ENCODE measurements at places on chromosomes 4 and X.

DNA sequence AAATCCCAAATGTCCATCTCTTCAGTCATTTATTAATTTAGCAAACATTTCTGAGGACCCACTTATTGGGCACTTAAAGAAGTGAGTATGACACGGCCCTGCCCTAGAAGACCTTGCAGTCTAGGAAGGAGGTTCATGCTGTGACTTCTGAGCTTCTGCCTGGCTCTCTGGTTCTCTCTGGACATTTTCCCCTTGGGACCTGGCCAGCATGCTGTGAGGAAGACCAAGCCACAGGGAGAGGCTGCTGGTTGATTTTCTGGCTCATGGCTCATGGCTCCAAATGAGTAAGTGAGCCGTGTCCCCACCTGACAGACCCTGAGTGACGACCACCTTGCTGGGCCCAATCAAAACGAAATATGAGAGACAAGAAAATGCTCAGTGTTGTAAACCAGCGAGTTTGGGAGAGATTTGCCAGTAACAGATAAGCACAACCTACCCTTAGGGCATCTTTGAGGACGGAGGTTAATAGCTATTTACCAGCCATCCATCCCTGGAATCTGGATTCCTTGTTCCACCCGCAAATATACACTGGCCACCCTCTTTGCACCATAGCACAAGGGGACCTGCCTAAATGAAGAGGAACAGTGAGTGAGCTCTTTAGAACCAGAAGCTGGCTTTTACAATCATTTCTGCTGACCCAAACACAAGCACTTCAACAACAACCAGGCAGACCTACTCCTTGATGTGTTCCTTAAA is 876 bp downstream of the MPP1 start:
- no peak for DNase-seq

GRCh38 chr4:27023366-27023765 is 162.7 kb downstream of the STIM2 start:
- DNase-seq: no peak

- no peak for DNase-seq
Measured at GRCh38 chrX:77779695-77780094, 6.3 kb downstream of the ATRX start.

- DNase-seq: no peak
Measured at GRCh38 chr4:143858456-143858855, 46.9 kb downstream of the GYPE start.

- DNase-seq: peak; percentile 84
Measured at GRCh38 chr4:48127682-48128404, 6.2 kb downstream of the TXK start.

Measured in GM04504 (cell line).